Inflammatory macrophage (primary cell): ENCODE measurements at places on chromosomes 1 and 21.

GRCh38 chr1:229180161-229180560 is 90.8 kb upstream of the RAB4A start:
- no peak for DNase-seq

DNA sequence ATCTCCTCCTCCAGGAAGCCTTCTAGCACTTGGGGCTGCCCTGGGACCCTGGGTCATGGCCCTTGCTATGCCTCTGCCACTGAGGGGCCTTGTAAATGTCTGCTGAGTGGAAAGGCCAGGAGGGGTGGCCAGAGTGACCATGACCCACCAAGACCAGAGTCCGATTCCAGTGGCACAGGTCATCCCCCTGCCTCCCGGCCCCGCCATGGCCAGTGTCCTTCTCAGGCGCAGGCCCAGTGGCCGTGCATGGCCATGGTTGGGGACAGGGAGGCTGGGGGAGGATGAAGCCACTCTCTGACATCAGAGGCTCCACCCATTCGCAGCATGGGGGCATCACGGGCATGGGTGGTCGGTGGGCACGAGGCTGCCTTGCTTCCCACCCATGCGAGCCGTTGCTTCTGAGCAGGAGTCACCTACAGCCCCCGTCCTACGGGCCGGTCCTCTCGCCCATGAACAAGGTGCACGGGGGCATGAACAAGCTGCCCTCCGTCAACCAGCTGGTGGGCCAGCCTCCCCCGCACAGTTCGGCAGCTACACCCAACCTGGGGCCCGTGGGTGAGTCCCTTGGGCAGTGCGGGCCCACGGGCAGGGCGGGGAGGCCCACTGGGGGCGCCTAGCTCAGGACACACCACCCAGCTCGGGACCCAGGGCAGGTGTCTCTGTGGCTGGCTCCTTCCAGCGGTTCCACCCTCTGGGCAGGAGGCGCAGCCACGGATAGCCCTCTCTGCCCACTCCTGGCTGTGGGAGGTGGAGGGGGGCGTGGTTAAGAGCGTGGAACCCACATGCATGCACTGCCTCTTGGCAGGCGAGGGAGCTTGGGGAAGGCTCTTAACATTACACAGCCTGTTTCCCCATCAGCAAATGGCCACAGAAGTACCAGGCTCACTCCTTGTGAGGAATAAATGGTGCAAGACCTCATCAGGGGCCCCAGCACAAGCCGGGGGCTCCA is 22.4 kb upstream of the CCDC27 start:
- DNase-seq = no peak

DNA sequence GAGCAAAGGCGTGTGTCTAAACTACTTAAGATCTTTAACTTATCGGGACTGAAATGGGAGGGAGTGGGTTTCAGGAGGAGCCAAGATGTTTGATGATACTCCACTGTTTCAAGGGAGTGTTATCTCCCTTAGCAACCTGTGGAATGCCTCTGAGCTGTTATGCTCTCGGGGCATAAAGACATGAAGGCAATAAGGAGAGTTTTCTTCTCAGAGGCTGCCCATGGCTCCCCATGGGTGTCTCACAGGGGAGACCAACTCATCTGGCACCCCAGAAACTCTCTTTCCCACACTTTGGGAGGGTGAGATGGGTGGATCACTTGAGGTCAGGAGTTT is 130.0 kb downstream of the LIPI start:
- DNase-seq = no peak

DNA sequence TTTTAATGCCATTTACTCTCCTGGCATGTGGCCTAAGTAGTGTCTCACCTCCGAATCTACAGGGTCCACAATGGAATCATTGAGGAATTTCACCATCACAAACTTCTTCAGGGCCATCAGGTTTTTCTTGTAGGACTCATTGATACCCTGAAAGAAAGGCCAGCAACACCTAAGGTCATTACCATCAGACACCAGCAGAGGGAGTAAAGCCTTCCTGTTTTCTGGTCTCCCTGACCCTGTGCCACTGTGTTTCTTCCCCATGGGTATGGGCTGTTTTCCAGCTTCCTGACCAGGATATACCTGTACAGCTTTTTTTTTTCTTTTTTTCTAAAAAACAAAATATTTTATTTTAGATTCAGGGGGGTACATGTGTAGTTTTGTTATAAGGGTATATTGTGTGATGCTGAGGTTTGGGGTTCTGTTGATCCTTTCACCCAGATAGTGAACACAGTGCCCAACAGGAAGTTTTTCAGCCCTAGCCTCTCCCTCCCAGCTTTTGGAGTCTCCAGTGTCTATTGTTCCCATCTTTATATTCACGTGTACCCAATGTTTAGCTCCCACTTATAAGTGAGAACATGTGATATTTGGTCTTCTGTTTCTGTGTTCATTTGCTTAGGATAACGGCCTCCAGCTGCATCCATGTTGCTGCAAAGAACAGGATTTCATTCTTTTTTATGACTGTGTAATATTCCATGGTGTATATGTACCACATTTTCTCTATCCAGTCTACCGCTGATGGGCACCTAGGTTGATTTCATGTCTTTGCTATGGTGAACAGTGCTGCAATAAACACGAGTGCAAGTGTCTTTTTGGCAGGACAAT is 18.3 kb downstream of the PPT1 start:
- peak; percentile 68 for DNase-seq

DNA sequence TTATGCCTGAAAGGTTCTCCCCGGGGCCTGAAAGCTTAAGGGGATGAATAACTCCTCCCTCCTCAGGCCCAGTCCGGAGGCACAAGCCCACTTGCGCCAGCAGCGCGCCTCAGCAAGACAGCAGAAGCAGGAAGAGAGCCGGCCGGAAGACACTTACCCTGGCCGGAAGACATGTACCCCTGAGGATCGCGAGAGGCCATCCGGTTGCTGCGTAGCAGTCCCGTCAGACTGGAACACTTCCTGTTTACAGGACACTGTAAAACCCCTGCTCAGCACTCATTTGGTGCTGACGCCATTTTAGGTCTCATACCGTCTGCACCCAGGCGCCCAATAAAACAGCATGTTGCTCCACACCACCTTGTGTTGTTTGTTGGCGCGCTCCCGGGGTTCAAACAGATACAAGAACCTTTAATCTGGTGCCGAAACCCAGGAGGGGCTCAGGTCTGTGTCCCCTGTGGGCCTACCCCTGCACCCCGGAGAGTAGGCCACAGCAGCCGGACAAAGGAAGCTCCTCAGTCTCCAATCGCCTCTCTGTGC is 30.3 kb downstream of the VN1R5 start:
- no peak for DNase-seq

- DNase-seq = no peak
Measured at GRCh38 chr1:109993885-109994284, 9.3 kb downstream of the AHCYL1 start.

- DNase-seq = peak; percentile 90
Measured at GRCh38 chr1:25022361-25023189, 92.5 kb upstream of the RUNX3 start.

DNA sequence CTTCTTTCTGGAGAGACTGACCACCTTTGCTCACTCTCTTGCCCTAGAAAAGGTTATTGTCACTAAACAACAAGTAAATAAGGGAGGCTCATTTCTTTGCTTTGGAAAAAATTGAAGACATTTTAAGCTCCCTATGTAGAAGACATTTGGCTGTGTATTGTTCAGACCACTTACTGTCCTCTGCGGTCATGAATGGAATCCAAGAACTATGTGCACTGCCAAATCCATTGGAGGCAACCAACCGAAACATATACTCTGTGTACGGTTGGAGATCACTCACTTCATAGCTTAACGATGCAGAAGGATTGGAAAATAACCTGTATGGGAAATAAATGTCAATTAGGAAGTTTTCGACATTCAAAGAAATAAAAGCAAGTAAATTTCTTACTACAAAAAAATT is 332.8 kb downstream of the KCTD3 start:
- no peak for DNase-seq

DNA sequence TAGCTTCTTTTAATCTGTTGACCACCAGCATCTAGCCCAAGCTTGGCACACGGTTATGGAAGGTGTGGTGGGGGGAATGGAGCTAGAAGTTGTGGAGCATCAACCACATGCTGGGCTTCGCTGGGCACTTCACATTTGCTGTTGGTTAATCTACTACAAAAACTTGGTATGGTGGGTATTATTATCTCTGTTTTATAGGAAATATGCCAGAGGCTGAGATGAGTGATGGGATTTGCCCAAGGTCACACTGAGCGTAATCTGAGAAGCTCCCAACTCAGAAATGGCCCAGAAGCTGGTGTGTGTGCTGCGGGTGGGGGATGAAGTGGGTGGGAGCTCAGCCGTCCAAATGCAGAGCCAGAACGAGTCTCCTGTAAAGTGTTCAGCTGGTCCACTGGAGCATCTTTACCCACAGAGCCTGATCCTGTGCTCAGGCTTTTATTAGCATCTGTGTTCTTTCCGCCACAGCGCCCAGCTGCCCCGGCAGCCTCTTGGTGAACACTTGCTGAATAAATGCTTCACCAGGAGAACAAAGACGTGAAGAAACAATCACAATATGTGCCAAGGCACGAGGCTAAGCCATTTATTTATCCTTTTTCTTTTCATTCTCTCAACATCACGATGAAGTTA is 98.6 kb upstream of the JUN start:
- DNase-seq = no peak

GRCh38 chr1:13583966-13584791 is 547 bp downstream of the PDPN start:
- peak; percentile 18 for DNase-seq

DNA sequence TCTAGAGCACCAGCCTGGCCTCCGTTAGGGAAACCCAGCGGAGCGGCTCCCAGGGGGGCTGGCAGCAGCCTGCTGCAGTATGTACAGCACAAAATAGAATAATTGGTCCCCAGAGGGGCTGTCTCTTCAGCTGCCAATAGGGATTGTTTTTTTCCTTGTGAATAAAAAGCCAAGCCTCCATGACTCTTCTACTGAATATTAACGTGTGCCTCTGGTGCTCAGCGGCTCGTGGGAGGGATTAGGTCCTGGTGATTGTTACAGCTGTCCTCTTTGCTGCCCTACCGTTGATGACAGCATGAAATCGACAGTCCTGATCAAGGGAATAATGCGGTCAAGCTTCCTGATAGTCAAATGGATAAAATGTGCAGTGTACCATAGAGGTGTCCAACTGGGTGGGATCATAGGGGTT is 190.7 kb upstream of the RUNX1 start:
- no peak for DNase-seq
